ENCODE measurements at places on chromosomes 1 and 21.

DNA sequence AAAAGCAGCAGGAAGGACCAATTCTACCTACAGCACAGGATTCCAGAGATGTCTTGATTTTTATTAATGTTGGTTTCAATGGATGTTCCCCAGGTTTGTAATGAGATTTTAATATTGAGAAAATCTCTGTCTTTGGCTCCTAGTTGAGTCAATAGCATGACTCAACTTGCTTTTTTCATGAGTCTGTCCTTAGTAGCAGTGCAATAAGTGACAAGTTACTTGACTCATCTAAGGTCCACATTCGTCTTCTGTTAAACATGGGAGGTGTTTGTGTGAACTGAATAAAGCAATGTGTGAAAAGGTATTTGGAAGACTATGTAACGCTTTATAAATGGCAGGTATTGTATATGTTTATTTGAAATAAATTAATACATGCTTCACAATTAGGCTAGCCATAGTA, 645.0 kb upstream of the PTBP2 start:
- no peak for DNase-seq

- DNase-seq: no peak
Observed at GRCh38 chr1:172184506-172185191, 235.8 kb upstream of the C1orf105 start.

DNA sequence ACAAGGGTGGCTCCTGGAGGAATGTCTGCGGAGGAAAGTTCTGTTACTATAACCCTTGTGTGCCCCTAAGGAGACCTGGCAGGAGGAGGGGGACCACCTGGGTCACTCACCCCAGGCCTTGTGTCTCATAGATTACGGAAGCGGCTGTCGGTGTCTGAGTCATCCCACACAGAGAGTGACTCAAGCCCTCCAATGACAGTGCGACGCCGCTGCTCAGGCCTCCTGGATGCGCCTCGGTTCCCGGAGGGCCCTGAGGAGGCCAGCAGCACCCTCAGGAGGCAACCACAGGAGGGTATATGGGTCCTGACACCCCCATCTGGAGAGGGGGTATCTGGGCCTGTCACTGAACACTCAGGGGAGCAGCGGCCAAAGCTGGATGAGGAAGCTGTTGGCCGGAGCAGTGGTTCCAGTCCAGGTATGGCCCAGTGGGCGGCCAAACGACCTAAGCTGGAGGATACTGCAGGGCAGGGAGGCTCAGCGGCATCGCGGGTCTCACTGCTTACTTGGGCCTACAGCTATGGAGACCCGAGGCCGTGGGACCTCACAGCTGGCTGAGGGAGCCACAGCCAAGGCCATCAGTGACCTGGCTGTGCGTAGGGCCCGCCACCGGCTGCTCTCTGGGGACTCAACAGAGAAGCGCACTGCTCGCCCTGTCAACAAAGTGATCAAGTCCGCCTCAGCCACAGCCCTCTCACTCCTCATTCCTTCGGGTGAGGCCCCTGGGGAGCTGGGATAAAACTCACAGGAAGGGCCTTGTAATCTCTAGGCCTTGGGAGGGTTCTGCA, 101.4 kb downstream of the PIK3R3 start:
- DNase-seq: peak; percentile 46

- peak; percentile 32 for DNase-seq
Observed at GRCh38 chr1:158117854-158118704, 62.6 kb upstream of the CD1D start.

DNA sequence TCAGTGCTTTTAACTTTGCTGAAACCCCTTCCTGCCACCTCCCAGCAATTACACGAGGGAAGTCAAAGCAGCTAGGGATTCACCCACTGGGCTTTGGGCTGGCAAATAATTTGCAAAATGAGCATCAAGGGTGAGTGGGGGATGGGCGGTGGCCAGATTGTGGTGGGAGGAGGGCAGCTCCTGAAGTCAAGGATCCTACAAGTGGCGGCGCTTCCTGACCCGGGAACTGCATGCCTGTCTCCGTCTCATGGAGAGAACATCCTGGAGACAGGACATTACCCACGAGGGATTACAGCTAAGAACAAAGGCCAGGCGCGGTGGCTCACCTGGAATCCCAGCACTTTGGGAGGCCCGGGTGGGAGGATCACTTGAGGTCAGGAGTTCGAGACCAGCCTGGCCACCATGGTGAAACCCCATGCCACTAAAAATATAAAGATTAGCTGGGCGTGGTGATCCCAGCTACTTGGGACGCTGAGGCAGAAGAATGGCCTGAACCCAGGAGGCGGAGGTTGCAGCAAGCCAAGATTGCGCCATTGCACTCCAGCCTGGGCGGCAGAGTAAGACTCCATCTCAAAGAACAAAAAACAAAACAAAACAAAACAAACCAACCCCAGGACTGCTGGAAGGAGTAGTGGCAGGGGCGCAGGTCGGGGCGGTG, 12.9 kb downstream of the TTC34 start:
- DNase-seq: no peak

Measured in EL (cell line).